ENCODE measurements at places on chromosomes 6 and 20.

GRCh38 chr6:53109612-53110011, 39.0 kb downstream of the GCM1 start:
- no peak for DNase-seq

DNA sequence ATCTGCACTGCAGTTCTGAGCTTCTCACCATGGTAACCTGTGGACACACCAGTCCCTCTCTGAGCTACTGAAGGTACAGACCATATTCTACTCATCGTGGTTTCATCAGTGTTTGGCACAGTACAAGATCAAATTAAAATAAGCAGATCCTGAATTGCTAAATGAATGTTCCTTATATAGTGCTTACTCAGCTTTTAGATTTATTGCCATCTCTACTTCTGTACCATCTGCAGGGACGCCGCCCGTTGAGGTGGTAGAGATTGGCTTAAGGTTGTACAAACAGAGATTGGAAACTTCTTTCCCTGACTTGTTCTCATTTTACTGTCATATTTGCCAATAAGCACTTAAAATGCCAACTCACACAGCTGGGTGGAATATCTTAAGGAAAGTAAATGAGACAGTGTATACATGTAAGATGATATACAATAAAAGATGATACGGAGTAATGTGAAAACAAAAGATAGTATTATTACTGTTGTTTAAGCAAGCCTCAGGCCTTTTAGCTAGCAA, 223.4 kb upstream of the FOXQ1 start:
- DNase-seq, result no peak

DNA sequence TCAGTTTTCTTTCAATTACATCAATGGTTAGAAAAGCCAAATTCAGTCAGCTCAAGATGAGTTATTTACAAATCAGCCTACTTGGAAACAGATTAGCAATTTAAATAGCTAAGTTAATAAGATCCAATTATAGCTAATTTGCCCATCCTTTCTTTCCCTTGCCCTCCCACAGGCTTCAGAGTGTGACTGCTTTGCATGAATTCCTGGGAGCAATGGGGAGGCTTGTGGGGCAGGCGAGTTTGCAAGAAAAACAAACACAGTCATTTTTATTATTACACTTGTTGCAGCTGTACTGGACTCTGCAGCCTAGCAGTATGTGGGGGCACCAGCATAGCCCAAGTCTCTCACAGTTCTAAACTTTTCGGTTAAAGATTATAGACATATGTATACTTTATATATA, 219.0 kb downstream of the NKAIN2 start:
- DNase-seq, result no peak

GRCh38 chr6:153668758-153669157, 370.3 kb upstream of the OPRM1 start:
- no peak for DNase-seq

DNA sequence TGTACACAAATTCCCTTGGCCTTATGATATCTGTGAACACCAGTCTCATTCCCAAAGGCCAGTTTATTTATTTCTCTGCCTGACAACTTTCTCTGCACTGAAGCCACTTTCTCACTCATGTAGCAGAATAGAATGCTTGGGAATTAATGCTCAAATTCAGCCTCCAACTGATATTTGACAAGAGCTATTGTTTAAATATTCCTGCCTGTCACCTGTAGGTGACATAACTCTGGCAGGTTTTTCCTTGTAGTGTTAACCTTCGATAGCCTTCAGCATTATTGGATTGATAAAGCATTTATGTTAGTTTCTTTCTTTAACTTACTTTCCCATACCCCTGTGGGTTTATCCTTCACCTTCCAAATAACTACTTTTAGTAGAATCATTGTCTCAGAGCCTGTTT, 1183.2 kb upstream of the ADGRB3 start:
- no peak for DNase-seq

GRCh38 chr20:15916623-15917022, 656.6 kb downstream of the KIF16B start:
- no peak for DNase-seq

DNA sequence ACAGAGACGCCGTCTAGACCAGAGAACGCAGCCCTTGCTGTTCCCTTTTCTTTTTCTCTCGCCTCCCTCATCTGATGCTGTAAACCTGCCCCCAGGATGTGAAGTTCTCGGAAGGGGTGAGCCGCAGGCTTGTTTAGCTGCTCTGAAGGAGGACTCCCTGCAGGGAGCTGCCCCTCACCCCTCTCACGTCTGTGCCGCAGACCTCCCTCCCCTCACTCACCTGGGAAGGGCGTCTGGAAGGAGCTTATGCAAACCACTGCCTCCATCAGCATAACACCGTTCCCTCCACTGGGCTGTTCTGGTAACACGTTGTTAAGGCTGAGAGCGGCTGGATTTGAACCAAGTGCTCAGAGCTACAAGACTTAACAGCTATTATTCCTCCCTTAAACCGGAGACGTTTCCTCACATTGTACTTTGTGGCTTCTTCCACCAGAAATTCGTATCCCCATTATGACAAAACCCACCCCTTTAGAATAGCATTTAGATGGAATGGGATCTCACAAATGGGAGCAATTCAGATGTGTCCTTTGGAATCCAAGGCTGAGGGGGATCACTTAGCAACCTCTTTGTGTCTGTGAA, 99.8 kb downstream of the SMOC2 start:
- no peak for DNase-seq

GRCh38 chr6:16228709-16229665, 9.4 kb upstream of the GMPR start:
- DNase-seq, result no peak

GRCh38 chr6:131998255-131998982, 47.2 kb upstream of the CCN2 start:
- DNase-seq, result no peak

DNA sequence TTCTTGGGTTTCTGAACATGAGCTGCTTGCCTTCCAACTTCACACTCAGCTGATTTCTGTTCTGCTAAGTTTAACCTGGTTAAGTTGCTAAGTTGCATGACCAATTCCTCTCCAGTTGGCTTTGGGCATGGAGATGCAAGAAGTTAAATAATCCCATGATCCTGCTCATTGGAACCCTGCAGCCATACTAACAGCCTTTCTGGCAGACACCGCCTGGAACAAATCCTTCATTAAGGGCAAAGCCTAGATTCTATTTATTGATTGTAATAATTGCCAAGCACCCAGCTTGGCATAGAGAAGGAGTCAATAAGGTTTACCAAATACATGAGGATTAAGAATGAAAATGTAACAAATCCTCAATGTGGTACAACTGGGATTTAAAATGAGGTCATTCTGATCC, 742.4 kb upstream of the CHD6 start:
- DNase-seq, result no peak

- DNase-seq, result no peak
Observed at GRCh38 chr6:12578097-12578496, 138.5 kb upstream of the PHACTR1 start.

- no peak for DNase-seq
Observed at GRCh38 chr6:30889921-30890645, 5.8 kb downstream of the DDR1 start.

- DNase-seq, result no peak
Observed at GRCh38 chr20:40848526-40848925, 159.5 kb upstream of the MAFB start.

- DNase-seq, result no peak
Observed at GRCh38 chr6:45169815-45170214, 158.3 kb upstream of the RUNX2 start.

DNA sequence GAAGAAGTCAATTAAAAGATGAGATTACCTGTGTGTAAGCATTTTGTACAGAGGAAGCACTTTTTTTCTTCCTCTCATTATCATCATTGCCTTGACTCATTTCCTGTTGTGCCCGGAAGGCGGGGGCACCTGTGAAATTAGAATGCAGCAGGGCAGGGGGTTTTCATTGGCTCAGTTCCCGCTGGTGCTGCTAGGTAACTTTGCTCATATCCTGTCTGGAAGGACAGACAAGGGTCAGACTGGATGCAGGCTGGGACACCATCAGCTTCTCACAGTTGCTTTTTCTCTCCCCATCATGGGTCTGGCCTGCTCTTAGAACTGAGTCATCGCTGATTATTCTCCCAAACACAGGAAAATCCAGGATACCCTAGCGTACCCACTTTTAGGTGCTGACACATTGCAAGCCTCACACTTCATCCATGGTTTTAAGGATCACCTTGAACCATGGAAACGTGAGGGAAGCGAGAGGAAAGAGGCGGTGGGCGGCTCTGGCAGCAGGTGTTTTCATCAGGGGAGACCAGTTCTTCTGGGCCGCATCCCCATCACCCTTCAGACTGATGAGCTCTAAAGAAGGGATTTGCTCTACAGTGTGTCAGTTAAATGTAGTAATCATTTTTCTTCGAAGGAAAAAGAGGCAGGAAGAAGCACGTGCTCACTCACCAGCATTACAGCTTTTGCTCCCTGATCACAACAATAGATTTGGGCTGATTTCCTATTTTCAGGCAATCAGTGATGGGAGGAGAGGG, 195.7 kb upstream of the SASH1 start:
- no peak for DNase-seq

- DNase-seq, result no peak
Observed at GRCh38 chr6:158411998-158412397, 99.7 kb downstream of the TULP4 start.

GRCh38 chr6:31309641-31310040, 37.7 kb upstream of the HLA-C start:
- no peak for DNase-seq

- DNase-seq, result peak; percentile 48
Observed at GRCh38 chr20:45229264-45230056, 8.3 kb downstream of the SEMG2 start.

GRCh38 chr6:124775121-124775520, 187.1 kb upstream of the RNF217 start:
- no peak for DNase-seq

- DNase-seq, result no peak
Observed at GRCh38 chr6:81634155-81634880, 118.2 kb downstream of the TENT5A start.

DNA sequence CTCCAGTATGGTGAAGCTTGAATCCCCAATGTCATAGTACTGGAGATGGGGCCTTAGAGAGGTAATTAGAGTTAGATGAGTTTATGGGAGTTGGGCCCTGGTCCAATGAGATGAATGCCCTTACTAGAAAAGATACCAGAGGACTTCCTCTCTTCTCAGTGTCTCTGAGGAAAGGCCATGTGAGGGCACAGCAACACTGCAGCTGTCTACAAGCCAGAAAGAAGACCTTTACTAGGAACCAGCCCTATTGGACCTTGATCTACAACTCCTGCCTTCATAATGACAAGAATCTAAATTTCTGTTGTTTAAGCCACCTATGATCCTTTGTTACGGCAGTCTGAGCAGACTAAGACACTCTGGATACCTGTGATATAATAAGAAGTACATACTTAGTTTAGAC, 31.4 kb upstream of the AKAP7 start:
- no peak for DNase-seq

DNA sequence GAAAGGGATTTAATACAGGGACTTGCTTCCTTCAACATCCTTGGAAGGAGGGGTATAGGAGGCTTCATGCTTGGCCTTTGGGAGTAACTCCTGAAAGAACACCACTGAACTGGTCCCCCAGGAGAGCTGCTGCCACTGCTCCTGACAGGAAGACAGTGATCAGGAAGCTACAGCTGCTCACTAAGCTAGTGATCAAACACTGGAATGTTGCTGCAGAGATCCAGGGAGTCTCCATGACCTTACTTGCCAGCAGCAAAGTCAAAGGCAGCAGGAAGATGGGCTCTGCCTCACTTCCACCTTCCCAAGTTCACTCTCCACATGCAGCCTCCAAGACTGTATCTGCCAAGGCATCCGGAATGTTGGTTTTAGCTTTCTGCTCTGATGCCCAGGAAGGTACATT, 31.8 kb downstream of the PIM1 start:
- no peak for DNase-seq

- DNase-seq, result no peak
Observed at GRCh38 chr6:35382015-35382414, 39.7 kb downstream of the PPARD start.

- no peak for DNase-seq
Observed at GRCh38 chr6:117451671-117452070, 25.9 kb upstream of the ROS1 start.

GRCh38 chr20:62481425-62482145, 5.8 kb upstream of the GATA5 start:
- no peak for DNase-seq

GRCh38 chr6:12354499-12354898, 64.3 kb downstream of the EDN1 start:
- peak; percentile 40 for DNase-seq
